ENCODE measurements at places on chromosomes 6 and 20. TPM values are rescaled to one million over a fixed set of nuclear protein-coding genes. Genes with fewer than 3 reads are reported as not detected.

The HRH3 gene
- not detected for total RNA-seq

The NUP43 gene
- 49.1 TPM for total RNA-seq

The USP49 gene
- 5.8 TPM for total RNA-seq

The SYCP2L gene
- 0.83 TPM for total RNA-seq

GRCh38 chr6:134303891-134304290 is 14.0 kb downstream of the SGK1 start:
- no peak overlapping the region for H3K4me3 ChIP-seq
- H3K27me3 ChIP-seq = no peaks in the 10 kb centered on the region
- no peak for DNase-seq
- H3K27ac ChIP-seq = no peak overlapping the region
- H3K4me1 ChIP-seq = no peaks in the 10 kb centered on the region
- H3K36me3 ChIP-seq = no peaks in the 10 kb centered on the region

DNA sequence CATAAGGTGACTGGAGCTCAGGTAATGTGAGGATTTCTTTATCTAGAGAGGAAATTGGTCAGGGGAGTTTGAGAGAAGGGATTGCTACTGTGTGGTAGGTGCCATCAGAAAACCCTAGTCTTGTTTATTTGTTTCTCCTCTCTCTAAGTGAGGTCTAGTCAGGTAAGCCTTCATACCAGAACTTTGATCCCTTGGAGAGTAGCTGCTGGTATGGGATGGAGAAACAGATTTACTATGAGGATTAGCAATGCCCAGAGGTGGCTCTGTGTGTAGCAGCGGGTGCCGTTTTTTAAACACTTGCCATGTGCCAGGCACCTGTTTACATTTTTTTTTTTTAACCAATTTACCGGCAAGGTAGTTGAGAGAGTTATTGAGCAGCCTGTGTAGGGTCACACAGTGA is 19.5 kb downstream of the CMTR1 start:
- H3K27me3 ChIP-seq = no peaks in the 10 kb centered on the region
- no peaks in the 10 kb centered on the region for H3K4me1 ChIP-seq
- H3K27ac ChIP-seq = no peak overlapping the region
- H3K36me3 ChIP-seq = peaks cover 100% of the 10 kb centered on the region
- H3K4me3 ChIP-seq = no peak overlapping the region
- no peak for DNase-seq

DNA sequence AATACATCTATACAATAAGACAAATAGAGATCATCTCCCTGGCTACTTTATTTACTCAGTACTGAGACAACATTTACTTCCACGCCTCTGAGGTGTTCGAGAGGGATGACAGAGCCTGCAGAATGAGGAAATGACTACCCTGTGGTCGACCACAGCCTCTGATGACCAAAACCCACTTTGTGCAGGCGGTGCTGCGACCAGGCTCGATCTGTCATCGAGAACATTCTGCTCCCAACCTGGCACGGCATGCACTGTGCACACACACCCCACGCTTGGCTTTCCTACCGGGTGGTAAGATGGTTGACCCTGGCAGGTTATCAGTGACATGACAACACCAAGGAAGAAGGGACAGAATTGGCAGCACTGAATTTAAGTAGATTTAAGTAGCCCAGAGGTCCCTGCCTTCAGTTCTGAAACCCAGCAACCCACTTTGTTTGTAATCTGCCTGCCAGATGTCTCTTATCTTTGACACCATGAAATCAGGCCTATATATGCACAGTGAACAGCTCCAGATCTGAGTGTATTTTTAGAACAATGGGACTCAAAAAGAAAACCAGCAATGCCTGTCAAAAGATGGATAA is 42.6 kb downstream of the TTI1 start:
- H3K4me1 ChIP-seq = peaks cover 22% of the 10 kb centered on the region
- peaks cover 49% of the 10 kb centered on the region for H3K36me3 ChIP-seq
- no peaks in the 10 kb centered on the region for H3K27me3 ChIP-seq
- peak; percentile 86 for DNase-seq
- H3K27ac ChIP-seq = peak overlapping the region; percentile 47

GRCh38 chr6:3001773-3002293 is 2.1 kb downstream of the NQO2 start:
- no peak for DNase-seq
- no peak overlapping the region for H3K4me3 ChIP-seq
- H3K36me3 ChIP-seq = peaks cover 32% of the 10 kb centered on the region
- H3K4me1 ChIP-seq = peaks cover 38% of the 10 kb centered on the region
- H3K27ac ChIP-seq = peak overlapping the region; percentile 93

DNA sequence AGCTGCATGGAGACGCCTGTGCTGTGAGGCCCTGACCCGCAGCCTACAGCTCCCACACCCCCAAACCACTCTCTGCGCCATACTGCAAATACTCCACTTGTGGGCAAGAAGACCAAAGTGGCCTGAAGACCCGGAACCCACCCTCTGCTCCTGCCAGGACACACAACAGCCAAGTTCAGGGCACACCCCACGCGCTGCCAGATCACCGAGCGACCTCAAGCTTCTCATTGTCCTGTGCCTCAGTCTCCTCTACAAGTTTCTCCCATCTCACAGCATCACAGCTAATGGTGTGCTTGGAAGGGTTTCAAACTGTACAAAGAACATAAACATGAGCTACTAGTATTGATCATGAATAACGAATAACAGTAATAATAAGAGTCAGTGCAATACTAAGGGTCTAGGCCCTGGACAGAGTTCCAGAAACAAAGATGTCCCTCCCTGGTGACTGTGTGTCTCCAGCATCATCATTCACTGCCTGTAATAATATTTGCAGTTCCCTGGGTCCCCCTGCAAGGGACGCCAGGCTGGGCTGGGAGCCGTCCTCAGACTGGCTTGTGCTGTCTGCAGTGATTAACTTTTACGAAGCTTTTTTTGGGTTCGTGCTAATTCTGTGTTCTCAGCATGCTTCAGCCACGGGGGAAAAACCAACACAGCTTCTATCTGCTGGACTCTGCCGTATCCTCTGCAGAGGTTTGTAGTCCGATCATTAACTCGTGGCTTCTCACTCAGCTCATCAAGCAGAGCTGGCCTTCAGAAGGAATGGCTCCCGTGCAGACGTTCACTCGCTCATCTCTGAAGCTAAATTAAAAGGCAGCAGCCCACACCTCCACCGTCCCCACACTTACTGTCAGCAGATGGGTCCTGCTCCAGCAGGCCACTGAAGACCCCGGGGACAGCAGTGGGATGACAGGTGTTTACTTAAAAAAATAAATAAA is 81.6 kb upstream of the MPC1 start:
- no peak for DNase-seq
- H3K4me3 ChIP-seq = no peak overlapping the region
- H3K27me3 ChIP-seq = no peaks in the 10 kb centered on the region
- H3K27ac ChIP-seq = no peak overlapping the region
- H3K4me1 ChIP-seq = no peaks in the 10 kb centered on the region
- H3K36me3 ChIP-seq = peaks cover 3% of the 10 kb centered on the region

GRCh38 chr6:72272958-72273357 is 348.9 kb upstream of the KCNQ5 start:
- H3K36me3 ChIP-seq = no peaks in the 10 kb centered on the region
- no peak overlapping the region for H3K27ac ChIP-seq
- no peak overlapping the region for H3K4me3 ChIP-seq
- no peaks in the 10 kb centered on the region for H3K27me3 ChIP-seq

Measured in spleen (tissue), 13 donors.